ENCODE measurements at places on chromosomes 16 and 17.

GRCh38 chr16:49994006-49994405 lies 31.0 kb upstream of the CNEP1R1 start:
- DNase-seq: no peak

DNA sequence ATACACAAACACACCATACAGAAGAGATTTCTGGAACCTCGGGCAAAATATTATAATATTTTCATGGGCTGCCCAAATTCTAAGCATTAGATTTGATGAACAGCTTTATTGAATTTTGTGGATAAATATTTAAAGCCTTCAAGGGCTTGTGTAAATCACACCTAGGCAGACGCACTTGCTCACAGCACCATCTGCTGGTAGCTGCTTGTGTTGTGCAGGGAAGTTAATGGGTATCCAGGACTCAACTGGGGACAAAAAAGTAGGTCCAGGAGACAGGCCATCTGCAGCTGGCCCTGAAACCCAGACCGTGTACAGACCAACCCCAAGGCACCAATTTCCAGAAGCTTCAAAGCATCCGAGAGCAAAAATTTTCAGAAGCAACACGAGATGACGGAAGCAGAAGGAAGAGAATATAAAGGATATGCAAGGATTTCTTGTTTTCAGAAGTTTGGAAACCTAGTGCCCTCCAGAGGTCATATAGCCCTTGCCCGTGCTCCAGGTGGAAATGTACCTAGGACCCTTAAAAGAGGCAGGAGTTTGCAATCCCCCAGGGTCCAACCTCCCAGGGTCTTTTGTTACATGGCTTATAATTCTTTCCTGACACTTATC lies 140.0 kb downstream of the CHD9NB start:
- DNase-seq: peak; percentile 30

GRCh38 chr17:67281053-67281452 lies 36.1 kb upstream of the HELZ start:
- no peak for DNase-seq

- DNase-seq: no peak
These were observed 364.1 kb downstream of the CPPED1 start for GRCh38 chr16:12439399-12440227.

GRCh38 chr17:74128456-74129211 lies 74.8 kb upstream of the RPL38 start:
- no peak for DNase-seq

- DNase-seq: peak; percentile 79
These were observed 550 bp upstream of the RNF213 start for GRCh38 chr17:80260069-80260535.

GRCh38 chr17:79420318-79421243 lies 190.3 kb downstream of the RBFOX3 start:
- DNase-seq: peak; percentile 21

DNA sequence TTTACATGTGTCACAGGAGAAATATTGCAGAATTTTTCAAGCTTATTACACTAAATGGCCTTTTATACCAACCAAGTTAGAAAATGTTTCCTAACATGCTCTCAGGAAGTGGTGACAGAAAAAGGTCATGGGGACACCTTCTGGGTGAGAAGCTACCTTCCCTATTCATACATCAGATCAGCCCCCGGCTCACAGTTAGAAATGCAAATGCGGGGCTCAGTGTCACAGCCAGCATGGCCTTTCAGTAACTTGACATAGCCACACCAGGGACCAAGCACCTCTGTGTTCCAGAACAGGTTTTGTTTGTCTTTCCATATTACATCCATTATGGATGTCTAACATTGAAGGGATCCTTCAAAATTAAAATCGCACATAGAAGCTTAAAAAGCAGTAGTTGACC lies 59.5 kb downstream of the CHD9NB start:
- DNase-seq: no peak

DNA sequence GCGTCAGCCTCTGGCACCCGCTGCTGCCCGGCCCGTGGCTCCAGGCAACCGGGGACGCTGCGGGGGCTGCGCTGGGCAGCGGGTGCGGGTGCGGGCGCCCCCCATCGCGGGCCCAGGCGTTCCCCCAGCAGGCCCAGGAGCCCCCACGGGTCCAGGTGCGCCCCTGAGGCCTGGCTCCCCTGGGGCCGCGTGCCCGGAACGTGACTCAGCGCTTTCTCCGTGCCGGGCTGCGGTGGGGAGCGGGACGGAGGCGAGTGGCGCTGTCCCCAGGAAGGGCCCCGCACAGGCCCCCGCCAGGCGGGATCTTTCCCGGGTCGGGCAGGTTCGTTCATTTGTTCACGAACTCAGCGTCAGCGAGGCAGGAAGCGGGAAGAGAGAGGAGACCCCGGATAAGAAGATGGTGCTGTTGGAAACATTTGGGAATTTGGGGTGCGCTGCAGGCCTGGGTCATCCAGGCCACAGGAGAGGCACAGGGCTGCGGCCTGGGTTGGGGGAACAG lies 18.4 kb upstream of the EXOC7 start:
- DNase-seq: no peak

DNA sequence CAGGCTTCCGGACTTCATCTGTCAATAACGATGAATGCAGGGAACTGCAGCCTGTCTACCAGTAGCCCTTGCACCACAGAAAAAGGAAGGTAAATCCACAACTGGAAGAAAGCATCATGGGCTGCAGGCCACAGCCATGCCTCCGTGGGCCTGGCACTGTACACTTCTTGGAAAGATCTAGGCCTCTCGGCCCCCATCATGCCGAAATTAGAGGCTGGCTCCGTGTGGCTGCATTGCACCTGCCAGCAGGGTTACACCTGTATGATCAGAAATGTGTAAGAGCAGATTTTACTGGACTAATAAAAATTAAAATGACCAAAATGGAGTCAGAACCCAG lies 52.2 kb downstream of the SDK2 start:
- DNase-seq: no peak

DNA sequence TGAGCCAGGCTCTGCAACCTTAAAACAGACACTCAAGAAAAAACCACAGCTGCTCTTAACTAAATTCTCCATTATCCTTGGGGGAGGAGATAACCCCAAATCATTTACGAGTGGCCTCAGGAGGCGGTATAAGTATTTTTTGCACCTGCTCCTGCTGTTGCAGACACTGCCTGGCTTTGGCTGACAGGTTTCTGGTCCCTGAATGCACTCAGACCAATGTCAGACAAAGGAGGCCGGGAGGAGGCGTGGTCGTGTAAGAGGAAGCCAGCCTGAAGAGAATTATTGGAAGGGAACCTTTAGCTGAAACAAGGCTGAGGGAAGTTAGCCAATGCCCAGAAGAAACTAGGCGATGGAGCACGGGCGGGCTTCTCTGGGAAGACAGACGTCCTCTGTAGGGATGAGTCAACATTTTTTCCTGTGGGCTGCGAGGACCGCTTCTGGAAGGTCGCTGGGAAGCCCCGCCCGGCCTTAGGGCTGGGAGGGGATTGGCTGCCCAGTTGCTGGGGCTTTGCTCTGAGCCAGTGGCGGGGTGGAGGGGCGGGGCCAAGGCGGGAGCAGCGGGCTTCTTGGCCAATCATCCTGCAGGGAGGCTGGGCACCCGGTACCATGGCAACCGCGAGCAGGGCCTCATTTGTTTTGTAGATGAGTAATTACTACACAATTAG lies 82.3 kb downstream of the CCDC182 start:
- peak; percentile 100 for DNase-seq

- DNase-seq: no peak
These were observed 16.9 kb downstream of the SPATA32 start for GRCh38 chr17:45244725-45245656.

DNA sequence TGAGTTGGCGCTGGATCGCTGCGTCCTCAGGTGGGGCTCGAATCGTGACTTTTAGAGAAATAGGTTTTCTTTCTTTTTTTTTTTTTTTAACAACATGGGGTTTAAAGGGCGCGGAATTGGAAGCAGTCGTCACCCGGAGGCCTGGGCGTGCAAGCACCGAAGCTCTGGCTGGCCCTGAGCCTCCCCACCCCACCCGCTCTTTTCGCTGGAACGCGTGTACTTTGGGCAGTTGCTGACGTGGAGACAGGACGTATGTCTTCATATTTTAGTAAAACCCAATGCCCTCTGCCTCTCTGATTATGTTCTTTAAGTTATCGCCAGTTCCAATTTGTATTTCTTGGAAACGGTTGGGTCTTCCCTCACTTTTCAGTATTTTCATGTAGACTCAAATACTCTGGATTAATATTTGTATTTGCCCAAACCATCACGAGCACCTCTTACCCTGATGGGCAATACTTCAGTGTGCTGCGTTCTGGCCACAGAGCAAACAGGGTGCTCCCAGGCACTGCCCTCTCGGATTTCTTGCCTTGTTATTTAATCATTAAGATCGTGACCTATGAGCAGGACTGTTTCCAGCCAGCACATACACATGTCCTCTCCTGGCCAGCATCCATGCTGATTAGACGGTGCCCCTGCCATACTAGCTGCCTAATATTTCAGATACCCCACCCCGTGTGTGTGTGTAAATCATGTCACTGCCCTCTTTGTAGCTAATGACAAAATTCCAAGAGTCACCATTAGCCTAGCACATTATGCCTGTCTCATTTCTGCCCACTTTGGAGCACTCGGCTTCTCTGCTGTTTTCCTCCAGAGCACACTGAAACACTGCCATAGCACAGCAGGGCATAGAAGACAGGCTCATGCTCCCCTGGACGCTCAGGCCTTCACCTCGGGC lies 805 bp upstream of the C16orf95 start:
- peak; percentile 65 for DNase-seq

- DNase-seq: no peak
These were observed 35.8 kb downstream of the TEKT5 start for GRCh38 chr16:10658943-10659342.

DNA sequence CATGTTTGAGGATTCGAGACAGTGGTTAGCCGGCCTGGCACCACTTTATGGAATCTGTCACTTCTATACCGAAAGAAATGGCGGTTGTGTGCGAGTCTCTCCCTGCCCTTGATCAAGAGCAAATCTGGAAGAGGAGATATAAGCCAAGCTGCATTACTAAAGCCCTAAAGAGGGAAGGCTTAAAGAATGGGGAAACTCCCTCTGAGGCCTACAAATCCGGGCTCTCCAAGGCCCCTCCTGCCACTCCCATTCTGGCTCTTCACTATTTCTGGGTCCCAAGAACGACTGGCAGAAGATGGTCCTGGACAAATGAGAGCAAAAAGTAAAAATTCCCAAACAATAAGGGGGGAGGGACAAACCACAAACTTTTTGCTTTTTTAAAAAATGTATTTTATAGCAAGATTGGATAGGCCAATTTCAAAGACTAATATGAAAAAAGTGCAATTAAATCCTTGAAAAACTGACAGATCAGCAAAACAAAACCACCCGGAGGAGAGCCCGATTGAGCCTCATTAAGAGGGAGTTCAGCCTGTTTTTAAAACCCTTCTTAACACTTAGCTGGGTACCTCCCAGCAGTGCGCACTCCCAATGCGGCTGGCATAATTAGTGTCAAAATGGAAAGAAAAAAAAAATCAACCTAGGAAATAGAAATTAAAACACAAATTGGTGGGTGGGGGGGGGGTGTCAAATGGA lies 193.5 kb downstream of the ZFHX3 start:
- no peak for DNase-seq

GRCh38 chr16:31327646-31328225 lies 27.2 kb upstream of the ITGAX start:
- DNase-seq: no peak

GRCh38 chr16:81637336-81638235 lies 141.5 kb upstream of the PLCG2 start:
- DNase-seq: no peak

DNA sequence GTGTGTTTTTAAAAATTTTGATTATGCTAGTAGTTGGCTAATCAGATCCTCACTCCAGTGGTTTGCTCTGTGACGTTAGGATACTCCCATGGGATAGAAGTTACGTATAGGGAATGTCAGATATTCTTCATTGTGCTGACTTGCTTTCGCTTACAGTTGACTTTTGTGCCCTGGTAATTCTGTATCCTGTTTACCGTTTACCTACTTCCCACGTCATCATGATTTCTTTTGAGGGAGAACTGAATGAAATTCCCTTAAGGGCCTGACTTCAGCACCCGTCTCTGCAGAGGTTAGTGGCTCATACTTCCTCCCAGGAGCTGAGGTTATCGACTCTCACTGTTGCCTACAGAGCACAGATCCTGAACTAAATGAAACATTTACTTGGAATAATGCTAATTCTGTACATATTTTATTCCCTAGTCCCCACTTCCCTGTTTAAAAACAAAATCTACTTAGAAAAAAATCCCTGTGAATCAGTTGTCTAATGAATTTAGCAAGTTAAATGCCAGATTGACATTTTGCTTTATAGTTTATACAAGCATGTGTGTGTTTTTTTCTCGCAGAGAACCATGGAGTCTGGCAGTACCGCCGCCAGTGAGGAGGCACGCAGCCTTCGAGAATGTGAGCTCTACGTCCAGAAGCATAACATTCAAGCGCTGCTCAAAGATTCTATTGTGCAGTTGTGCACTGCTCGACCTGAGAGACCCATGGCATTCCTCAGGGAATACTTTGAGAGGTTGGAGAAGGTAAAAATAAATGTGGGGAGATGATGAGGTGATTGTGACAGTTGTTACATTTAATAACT lies 2.8 kb downstream of the PRKAR1A start:
- peak; percentile 29 for DNase-seq

GRCh38 chr17:15106540-15106939 lies 158.6 kb downstream of the PMP22 start:
- peak; percentile 29 for DNase-seq

DNA sequence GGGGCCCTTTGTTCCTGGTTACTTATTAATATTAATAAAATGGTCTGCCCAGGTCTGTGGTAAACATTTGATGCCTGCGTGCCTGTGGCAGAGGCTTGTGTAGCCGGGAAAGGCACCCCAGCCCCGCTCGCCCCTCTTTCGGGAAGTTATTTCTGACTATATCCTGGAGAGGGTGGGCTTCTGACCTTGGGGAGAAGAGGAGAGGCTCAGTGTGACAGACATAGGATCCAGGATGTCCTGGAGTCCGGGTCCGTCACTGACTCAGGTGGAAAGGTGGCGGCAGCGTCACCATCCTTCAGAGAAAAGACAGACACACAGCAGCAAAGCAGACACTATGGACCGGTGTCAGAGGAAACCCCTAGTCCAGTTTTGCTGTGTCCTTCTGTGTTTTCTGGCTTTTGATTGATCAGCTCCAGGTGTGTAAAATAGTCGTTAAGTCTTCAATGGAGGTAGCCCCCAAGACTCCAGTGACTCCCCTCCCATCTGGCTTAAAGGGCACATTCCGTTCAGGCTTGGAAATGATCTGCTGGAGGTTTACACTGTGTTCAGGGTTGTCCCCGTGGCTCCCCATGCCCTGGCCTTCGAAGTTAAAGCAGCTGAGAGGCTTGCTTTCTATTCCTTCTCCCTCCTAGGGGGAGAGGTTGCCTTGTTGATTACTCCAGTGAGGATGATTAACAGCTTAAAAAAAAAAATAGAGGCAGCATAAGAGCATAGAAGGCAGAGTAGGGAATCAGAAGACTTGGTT lies 81.6 kb downstream of the CCDC182 start:
- DNase-seq: peak; percentile 25

DNA sequence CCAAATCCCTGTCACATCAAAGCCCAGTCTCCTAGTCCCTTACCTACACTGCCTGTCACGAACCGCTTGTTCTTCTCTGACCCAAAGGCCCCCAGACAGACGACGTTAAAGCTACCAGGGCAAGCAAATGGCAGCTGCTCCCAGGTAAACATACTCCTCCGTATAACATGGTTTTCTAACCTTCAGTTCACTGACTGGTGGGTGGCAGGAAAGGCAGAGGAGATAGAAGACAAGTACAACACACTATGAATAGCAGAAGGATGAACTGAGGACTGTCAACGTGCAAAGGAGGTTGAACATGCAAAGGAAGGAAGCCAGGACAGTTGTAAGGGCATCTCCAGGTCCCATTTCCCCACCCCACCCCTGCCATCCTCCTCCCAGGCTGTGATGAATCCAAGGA lies 449.8 kb downstream of the SHISA9 start:
- DNase-seq: no peak

- DNase-seq: no peak
These were observed 44.4 kb downstream of the CLEC19A start for GRCh38 chr16:19329932-19330331.

- no peak for DNase-seq
These were observed 18.1 kb downstream of the TOM1L2 start for GRCh38 chr17:17954079-17954478.
